Suprapubic skin (tissue), 4 donors: ENCODE measurements at places on chromosomes 6 and 20. TPM values are rescaled to one million over a fixed set of nuclear protein-coding genes. Genes with fewer than 3 reads are reported as not detected.

Gene HIVEP2
- total RNA-seq, result 31.3 TPM

Gene MOG
- not detected for total RNA-seq

Gene CLPSL2
- total RNA-seq, result not detected

Gene SAMD5
- 7.8 TPM for total RNA-seq

Gene ID1
- 384 TPM for total RNA-seq

Gene CCN6
- total RNA-seq, result 1.0 TPM

Gene CRISP3
- 6.1 TPM for total RNA-seq

Gene GABRR2
- not detected for total RNA-seq

Gene TDRD6
- total RNA-seq, result 0.49 TPM

Gene MAFB
- 56.9 TPM for total RNA-seq

Gene OR12D3
- total RNA-seq, result not detected

Gene DYNLT2
- total RNA-seq, result 1.4 TPM

Gene NFATC2
- 10.1 TPM for total RNA-seq

Gene EMILIN3
- total RNA-seq, result 5.0 TPM

Gene CCM2L
- total RNA-seq, result 1.3 TPM

Gene CCND3
- 140 TPM for total RNA-seq

Gene OVOL2
- total RNA-seq, result 26.4 TPM

Gene LIN28B
- not detected for total RNA-seq

Gene TTK
- 6.1 TPM for total RNA-seq

Gene ZC3H12D
- 0.30 TPM for total RNA-seq

Gene PCSK2
- 5.6 TPM for total RNA-seq

Gene ACAT2
- total RNA-seq, result 16.7 TPM

Gene CD109
- 48.2 TPM for total RNA-seq

Gene CDH26
- total RNA-seq, result 1.9 TPM

Gene SLC32A1
- total RNA-seq, result not detected

Gene LINC00237
- 0.83 TPM for total RNA-seq

Gene PNISR
- 78.0 TPM for total RNA-seq

Gene ZC2HC1B
- not detected for total RNA-seq

Gene RIN2
- 80.7 TPM for total RNA-seq

Gene MBOAT1
- 9.2 TPM for total RNA-seq

Gene ZSCAN16
- 3.9 TPM for total RNA-seq

Gene SGK1
- 684 TPM for total RNA-seq

Gene PRPH2
- 0.38 TPM for total RNA-seq

Gene CST1
- not detected for total RNA-seq

Gene COL20A1
- not detected for total RNA-seq

Gene MUC21
- not detected for total RNA-seq

Gene TFAP2D
- not detected for total RNA-seq

Gene EDN1
- 19.6 TPM for total RNA-seq

Gene NQO2
- total RNA-seq, result 38.0 TPM

Gene TRIM40
- not detected for total RNA-seq

Gene EFCAB8
- total RNA-seq, result not detected

Gene SDHAF4
- total RNA-seq, result 6.5 TPM
